ENCODE measurements at places on chromosomes 6 and 20.

GRCh38 chr6:35562060-35562459, 49.4 kb upstream of the TULP1 start:
- no peak for DNase-seq

- DNase-seq = no peak
These were observed 200.3 kb upstream of the FUT9 start for GRCh38 chr6:95815389-95816056.

- DNase-seq = no peak
These were observed 6.3 kb downstream of the CHMP4B start for GRCh38 chr20:33817411-33817810.

DNA sequence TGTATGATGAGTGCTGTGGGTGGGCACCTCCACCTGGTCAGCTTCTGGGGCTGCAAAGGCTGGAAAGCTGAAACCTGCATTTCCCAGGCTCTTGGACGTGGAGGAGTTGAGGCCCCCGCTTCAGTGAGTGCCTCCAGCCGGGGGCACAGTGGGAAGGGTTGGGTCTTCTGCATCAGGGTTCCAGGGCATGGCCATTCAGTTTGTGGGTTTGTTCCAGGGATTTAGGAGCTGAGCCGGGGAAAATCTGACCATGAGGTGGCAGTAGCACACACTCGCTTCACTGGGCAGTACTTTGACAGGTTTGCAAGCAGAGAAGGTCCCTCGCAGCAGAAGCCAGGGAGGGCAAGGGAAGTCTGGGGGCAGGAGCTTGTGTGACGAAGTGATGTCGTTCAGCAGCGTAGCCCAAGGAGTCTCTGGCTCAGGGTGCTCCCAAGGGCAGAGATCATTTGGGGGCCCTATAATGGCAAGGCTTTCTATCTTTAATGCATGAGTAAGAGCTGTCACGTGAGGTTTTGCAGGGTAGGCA, 69.5 kb upstream of the SULF2 start:
- DNase-seq = peak; percentile 47

DNA sequence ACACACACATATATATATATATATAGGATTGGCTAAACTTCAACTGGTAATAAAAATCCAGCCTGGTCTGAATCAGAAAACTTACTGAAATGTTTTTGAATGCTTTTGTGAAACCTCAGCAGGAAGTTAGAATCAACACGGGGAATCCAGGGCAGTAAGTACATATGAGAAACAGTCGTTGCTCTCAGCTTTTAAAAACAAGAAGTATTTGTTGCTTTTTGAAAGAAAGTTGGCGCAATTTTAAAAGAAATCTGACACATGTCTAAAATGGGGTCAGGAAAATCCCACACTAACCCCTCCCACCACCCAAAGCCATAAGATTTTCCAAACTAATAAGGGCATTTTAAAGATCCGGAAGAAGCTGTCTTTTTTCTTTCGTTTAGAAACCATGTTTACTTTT, 11.5 kb upstream of the CCDC170 start:
- DNase-seq = no peak

DNA sequence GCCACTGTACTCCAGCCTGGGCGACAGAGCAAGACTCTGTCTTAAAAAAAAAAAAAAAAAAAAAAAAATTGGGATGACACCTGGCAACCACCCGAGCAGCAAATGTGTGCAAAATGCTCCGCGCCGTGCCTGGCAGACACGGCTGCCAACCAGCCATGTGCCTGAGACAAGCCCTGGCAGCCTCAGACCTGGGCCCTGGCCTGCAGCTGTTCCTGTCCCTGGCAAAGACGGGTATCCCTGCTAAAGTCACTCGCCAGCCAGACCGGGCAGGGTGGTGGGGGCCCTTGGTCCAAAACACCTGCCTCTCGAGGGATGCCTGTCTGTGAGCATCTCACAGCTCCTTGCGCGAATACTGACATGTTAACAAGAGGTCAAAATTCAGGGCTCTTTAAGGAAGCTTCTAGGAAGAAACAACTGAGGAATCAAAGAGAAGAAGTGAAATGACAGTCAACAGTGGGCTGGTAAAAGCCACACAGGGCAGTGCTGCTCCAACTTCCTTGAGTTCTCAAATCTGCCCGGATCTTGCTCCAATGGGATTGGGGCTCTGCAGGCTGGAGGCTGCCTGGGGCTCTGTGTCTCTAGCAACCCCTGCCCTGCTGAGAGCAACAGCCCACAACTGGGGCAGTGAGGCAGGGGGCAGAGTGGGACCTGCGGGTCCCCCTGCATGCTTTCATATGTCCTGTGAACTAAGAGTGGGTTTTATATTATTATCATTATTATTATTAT, 53.4 kb downstream of the SYTL3 start:
- peak; percentile 79 for DNase-seq

DNA sequence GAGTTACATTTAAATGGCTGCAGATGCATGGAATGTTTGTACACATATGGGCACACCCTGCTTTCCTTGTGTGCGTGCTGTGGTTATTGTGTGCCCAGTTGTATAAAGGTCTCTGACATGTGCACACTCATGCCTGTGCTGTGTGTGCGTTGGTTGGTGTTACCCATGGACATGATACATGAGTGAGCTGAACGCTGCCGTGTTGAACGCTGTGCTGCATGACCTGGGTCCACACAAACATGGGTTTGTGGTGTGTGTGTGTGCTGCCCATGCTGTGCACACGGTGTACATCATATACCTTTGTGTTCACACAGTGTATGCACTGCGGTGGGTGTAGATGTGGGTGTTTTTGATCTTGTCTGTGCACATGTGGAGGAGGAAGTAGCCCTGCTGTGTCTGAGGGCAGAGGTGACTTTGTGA, 54.4 kb downstream of the TOX2 start:
- no peak for DNase-seq

DNA sequence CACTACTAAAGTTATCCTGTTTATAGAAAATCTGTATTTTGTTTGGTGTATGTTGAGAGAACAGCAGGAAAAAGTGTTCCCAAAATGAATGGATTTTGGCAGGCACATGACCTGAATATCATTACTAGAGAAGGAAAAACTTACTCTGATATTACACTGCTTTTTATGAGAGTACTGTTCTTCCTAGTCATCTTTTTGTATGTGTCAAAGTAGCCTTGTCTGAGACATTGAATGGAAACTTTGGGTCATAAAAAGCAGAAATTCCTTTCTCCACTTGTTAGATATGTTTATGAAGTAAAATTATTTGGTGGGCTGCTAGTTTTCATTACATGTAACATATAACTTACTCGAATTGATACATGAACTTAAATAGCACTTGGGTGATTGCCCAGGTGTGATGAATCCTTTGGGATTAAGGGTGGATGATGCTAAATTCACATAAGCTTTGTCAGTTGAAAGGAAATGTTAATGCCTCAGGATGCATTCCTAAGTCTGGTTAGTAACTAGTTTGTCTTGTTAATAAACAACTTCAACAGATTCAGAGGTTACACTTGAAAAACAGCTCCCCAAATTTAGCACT, 206.7 kb downstream of the CENPW start:
- no peak for DNase-seq

DNA sequence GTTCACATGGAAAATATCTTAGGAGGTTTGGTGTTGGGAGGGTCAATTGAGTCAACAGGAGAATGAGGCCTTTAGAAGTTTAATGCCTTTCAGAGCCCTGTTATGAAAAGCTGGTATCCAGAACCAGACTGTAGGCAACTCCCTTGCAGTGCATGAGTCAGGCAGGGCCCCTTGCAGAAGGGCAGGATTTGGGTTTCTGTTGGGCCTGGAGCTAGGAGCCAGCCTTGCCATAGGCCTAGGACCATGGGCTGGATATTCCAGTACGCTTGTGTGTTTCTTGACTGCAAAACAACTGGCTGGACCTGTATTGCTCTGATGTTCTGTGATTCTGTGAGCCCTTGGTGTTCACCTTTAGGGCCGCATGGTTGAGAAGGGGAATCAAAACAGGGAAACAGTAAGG, 350.9 kb upstream of the PRND start:
- no peak for DNase-seq

DNA sequence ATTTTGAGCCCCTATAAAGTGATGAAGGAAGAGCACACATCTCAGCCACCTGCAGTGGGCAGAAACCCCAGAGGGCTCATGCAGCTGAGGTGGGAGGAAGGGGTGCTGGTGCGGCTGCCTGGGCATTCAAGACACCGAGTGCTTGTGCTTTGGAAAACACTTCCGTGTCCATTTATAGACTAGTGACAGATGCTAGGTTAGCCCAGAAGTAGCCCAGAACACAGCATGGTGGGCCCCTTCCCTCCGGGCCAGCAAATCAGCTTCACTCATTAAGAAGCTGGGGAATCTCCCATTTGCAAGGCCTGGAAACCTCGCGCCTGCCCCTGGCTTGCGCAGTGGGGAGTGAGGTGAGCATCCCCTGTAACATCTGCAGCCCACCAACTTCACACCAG, 12.9 kb downstream of the BEND3 start:
- peak; percentile 94 for DNase-seq

GRCh38 chr20:9397928-9398327, 116.5 kb upstream of the LAMP5 start:
- DNase-seq = no peak

DNA sequence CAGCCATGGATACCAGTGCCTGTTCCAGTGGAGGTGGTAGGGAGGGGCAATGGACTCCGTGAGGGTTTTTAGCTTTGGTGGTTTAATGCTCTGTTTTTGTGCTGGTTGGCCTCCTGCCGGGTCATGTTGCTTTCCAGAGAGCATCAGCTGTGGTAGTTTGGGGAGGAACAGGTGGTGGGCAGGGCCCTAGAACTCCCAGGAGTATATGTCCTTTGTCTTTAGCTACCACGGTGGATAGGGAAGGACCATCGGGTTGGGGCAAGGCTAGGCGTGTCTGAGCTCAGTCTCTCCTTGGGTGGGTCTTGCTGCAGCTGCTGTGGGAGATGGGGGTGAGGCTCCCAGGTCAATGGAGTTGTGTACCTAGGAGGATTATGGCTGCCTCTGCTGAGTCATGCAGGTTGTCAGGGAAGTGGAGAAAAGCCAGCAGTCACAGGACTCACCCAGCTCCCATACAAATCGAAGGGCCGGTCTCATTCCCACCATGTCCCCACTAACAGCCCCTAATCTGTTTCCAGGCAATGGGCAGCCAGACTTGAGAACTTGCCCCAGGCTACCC, 38.9 kb downstream of the MRAP2 start:
- DNase-seq = no peak

DNA sequence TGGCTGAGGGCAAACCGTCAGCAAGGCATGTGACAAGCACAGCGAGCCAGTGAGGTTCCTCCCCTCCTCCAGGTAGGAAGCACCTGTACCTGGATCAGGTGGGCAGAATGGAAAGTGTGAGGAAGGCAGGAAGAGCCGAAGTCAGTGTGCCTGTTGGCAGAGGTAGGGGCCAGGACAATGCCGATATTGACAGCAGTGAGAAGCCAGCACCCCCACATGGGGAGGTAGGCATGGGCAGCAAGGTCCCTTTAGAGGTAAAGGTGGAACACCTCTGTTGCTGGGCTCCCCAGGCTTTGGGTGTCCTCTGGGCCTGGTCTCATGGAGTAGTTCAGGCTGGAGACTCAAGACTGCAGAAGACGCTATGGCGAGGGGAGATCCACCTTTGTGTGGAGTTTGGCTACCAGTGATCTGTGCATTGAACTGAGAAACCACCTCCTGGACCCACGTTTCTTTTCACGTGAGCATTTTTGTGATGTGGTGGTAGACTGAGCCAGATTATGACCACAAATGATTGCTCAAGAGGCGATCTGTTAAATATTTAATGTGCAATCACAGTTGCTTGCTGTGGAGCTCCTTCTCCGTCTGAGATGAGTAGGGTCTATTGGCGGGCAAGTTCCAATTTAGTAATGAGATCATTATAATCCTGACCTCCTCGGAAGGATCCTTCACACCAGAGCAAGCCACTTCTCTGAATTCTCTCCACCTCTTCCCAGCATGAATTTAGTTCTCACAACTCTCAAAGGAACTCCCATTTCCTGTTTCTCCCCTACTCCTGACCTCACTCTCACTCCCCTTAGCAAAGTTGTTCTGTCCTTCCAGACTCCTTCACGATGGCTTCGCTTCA, 174.8 kb downstream of the CDH26 start:
- DNase-seq = no peak

DNA sequence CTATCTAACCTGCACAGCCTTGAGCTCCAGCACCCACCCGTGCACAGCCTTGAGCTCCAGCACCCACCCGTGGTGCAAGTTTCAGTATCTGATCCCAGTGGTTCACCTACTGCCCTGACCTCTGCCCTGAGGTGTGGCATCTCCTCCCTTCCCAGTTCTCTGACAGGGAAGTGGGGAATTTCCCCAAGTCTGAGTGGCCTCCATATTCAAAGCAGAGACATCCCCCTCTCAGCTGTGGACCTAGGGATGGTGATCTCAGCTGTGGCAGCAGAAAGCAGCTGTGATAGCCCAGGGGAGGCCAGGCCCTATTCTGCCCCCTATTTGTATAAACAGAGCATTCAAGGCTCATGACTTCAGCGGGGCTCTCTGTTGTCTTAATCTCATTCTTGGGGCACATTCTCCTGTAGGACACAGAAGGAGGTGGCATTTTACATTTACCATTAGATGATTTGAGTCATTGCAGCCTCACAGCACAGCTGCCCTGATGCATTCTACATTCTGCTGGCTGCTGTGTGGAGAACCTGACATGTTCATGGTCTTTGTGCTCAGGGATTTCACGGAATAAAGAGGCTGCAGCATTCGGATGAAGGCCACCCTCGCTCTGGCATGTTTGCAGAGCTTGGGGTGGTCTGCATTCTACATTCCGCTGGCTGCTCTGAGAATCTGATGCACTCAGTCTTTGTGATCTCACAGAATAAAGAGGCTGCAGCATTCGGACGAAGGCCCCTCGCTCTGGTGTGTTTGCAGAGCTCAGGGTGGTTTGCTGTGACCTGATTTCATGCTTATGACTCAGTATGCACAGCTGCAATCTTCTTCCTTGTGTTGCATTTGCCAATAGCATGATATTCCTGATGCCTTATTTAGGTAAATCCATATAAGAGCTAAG, 16.9 kb downstream of the GPR31 start:
- no peak for DNase-seq

GRCh38 chr6:144888621-144889020, 603.5 kb downstream of the UTRN start:
- DNase-seq = no peak

GRCh38 chr20:58514321-58515232, 622 bp downstream of the APCDD1L start:
- DNase-seq = no peak

DNA sequence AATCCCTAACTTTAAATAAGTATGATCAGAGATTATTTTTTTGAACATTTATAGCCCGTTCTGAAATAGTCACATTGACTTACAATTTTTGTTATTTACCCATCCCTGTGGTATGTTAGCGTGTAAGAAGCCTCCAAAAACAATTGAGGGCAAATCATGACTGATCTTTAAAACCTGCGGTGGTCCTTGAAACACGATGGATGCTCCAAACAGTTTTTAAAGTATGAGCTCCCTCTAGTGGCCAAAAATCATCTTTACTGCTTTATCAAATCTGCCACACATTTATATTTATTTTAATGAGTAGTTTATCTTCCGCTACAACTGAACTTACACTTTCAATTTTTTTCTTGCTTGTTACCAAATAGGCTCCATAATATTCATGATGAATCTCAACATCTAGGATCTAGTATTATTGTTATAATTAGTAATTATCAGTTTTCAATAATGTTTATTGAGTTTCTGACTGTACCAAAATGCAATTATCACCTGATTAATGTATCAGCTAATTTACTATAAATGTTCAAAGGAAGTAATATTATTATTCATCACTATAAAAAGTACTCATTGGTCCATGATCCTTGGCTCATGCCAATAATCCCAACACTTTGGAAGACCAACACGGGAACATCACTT, 52.2 kb downstream of the MARCKS start:
- peak; percentile 70 for DNase-seq
